Activated CD4-positive, CD25-positive, alpha-beta regulatory T cell (primary cell): ENCODE measurements at places on chromosomes 1 and 21.

DNA sequence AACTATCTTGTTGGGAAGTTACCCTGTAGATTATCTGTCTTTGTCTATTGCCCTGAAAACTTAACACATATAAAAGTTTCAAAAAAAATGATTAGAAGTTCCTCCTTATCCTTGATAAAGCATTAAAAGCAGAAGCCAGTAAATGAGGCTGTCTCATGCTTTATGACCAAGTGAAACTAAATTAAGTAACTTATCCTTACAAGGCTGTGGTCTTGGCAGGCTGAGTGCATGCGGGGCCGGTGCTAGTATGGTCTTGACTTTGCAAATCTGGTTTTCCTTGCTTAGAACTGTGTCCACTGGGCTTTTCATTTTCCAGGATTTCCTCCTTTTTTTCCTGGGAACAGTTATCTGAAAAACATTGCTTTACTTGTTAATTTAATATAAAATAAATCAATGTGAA lies 43.1 kb downstream of the PCNX2 start:
- DNase-seq = no peak

GRCh38 chr1:10708757-10709156 lies 87.7 kb downstream of the CASZ1 start:
- no peak for DNase-seq

- no peak for DNase-seq
Measured at GRCh38 chr1:171434717-171435346, 50.5 kb upstream of the PRRC2C start.

- no peak for DNase-seq
Measured at GRCh38 chr1:3463408-3463863, 9.0 kb downstream of the ARHGEF16 start.

- DNase-seq = no peak
Measured at GRCh38 chr1:173122958-173123852, 72.5 kb upstream of the TNFSF18 start.

- DNase-seq = no peak
Measured at GRCh38 chr1:224922404-224923164, 6.9 kb upstream of the DNAH14 start.
